Activated naive CD8-positive, alpha-beta T cell treated with anti-CD3 and anti-CD28 coated beads for 36 hours (primary cell): ENCODE measurements at places on chromosomes 2 and 18. TPM values are rescaled to one million over a fixed set of nuclear protein-coding genes. Genes with fewer than 3 reads are reported as not detected.

DNA sequence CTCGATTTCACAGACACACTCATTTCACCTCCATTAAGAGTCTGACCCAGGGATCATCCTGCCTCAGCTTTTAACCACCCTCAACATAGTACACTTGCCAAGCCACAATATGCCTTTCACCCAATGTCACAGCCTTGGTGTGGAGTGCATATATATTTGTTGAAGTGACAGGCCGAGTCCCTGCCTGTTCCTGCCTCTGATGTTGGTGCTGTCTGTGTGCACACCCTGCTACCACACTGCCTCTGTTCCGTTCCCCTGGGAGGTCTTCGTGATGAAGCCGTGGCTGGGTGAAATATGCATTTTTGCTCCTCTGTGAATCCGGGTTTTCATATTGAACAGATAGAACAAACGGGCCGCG, 90.3 kb downstream of the RNF144A start:
- peaks cover 6% of the 10 kb centered on the region for H3K36me3 ChIP-seq
- peak overlapping the region; percentile 4 for H3K27ac ChIP-seq
- DNase-seq, result no peak
- H3K4me3 ChIP-seq, result no peak overlapping the region

DNA sequence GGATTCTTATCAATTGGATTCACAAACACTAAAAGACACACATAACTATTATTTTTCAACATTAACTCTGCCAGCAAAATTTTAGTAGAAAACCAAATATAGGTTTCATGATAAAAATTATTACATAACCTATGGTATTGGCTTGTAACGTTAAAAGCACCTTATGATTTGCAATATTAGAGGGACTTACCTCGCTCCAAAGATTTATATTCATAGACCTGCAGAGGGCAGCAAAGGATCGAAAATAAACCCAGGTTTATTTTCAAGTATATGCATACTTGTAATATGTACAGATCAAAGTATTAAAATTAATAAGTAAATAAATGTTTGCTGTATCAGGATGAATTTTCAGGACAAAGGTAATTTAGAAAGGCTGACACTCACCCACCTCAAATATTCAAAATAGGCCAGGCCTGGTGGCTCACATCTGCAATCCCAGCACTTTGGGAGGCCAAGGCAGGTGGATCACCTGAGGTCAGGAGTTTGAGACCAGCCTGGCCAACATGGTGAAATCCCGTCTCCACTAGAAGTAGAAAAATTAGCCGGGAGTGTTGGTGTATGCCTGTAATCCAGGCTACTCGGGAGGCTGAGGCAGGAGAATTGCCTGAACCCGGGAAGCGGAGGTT, 45.3 kb downstream of the LRPPRC start:
- no peak overlapping the region for H3K27ac ChIP-seq
- no peak overlapping the region for H3K4me3 ChIP-seq
- DNase-seq, result no peak
- peaks cover 22% of the 10 kb centered on the region for H3K36me3 ChIP-seq
- H3K27me3 ChIP-seq, result no peaks in the 10 kb centered on the region

Gene ANO7
- 3.6 TPM for total RNA-seq

DNA sequence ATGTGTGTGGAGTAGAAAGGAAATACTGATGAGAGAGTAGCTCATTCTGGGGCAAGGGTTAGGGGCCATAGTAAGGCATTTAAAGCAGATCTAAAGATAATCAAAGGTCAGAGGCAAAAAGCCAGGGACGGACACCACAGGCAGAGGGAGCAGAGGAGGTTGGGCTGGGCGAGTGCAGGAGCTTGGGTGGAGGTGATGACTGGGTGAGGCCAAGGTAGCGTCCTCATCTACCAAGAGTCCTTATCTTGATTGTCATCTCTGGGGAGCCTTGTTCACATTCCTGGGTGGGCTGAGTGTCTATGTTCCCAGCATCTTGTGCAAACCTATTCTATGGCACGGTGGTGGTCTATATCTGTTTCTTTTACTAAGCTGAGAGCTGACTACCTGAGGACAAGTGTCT, 26.1 kb upstream of the SAG start:
- no peak overlapping the region for H3K4me3 ChIP-seq
- H3K27ac ChIP-seq, result peak overlapping the region; percentile 70
- H3K27me3 ChIP-seq, result no peaks in the 10 kb centered on the region
- H3K4me1 ChIP-seq, result peaks cover 25% of the 10 kb centered on the region

DNA sequence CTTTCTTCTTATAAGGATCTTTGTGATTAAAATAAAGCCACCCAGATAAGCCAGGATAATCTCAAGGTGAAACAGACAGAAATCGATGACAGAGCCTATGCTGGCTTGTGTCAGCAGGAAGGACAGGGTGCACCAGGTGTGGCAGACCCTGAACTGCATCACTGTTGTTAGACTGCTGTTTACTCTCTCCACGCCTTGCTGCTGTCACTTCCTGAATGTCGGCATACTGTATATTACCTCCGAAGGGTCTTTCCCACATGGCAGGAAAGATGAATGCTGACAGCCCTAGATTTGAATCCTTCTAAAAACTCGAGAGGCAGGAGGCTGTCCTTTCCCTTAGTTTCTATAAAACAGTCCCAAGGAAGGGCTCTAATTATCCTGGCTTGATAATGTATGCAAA, 18.9 kb upstream of the TMEM163 start:
- H3K27ac ChIP-seq, result no peak overlapping the region
- H3K4me1 ChIP-seq, result no peaks in the 10 kb centered on the region
- peaks cover 32% of the 10 kb centered on the region for H3K27me3 ChIP-seq
- no peak for DNase-seq
- H3K4me3 ChIP-seq, result no peak overlapping the region

- no peak for DNase-seq
- H3K4me3 ChIP-seq, result no peak overlapping the region
- H3K27me3 ChIP-seq, result no peaks in the 10 kb centered on the region
- no peaks in the 10 kb centered on the region for H3K4me1 ChIP-seq
- no peak overlapping the region for H3K27ac ChIP-seq
- H3K36me3 ChIP-seq, result no peaks in the 10 kb centered on the region
Measured at GRCh38 chr18:8073167-8073566, 506.1 kb downstream of the PTPRM start.

- H3K27me3 ChIP-seq, result no peaks in the 10 kb centered on the region
- H3K27ac ChIP-seq, result no peak overlapping the region
- H3K4me3 ChIP-seq, result no peak overlapping the region
Measured at GRCh38 chr2:110146945-110147332, 31.3 kb upstream of the MALL start.

Gene KIAA1328
- total RNA-seq, result 5.0 TPM

DNA sequence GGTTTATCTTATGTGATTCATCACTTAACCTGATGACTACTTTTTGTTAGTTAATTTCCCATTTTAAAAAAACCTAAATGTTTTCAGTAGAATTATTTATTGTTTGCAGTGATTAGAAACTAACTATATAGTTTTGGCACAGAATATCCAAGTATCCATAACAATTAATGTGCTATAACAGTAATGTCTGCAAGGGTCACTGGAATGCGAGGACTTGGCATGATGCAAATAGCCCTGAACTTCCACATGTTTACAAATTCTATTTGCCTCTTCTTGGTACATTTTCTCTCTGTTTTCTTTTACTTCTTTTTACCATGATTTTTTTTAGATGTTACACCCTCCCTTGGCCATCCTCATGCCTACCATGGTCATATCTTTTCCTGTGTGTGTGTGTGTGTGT, 49.3 kb upstream of the GALNT3 start:
- H3K4me1 ChIP-seq, result peaks cover 2% of the 10 kb centered on the region
- no peaks in the 10 kb centered on the region for H3K27me3 ChIP-seq
- no peak overlapping the region for H3K27ac ChIP-seq
- no peak overlapping the region for H3K4me3 ChIP-seq
- no peak for DNase-seq
- H3K36me3 ChIP-seq, result peaks cover 2% of the 10 kb centered on the region

Gene LYG2
- not detected for total RNA-seq

Gene CYS1
- not detected for total RNA-seq

GRCh38 chr2:112312821-112313220, 37.4 kb downstream of the ZC3H6 start:
- no peak for DNase-seq
- peaks cover 3% of the 10 kb centered on the region for H3K36me3 ChIP-seq
- no peaks in the 10 kb centered on the region for H3K27me3 ChIP-seq
- no peak overlapping the region for H3K27ac ChIP-seq
- H3K4me3 ChIP-seq, result no peak overlapping the region
- H3K4me1 ChIP-seq, result no peaks in the 10 kb centered on the region
